SK-N-DZ (cell line): ENCODE measurements at places on chromosomes 5 and 9.

DNA sequence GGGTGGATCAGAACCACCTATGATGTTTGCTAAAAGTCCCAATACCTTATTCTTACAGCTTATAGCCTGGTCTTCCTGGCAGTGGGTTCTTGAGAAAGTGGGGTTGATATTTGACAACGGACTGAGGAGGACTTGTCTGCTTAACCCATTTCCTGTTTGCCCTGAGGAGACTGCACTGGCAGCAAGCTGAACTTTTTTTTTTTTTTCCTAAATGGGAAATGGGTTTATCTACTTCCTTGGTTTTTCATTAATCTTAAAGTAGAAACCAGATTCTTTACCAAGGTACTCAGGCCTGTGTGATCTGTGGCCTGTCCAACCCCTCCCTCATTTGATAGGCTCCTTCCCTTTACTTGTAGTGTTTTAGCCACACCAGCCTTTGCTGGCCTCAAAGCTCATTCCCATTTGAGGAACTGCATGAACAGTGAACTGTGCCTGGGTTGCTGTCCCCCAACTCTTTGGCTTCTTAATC, 47.1 kb downstream of the C9orf57 start:
- no peak for DNase-seq

- no peak for DNase-seq
Observed at GRCh38 chr5:156826150-156826549, 23.9 kb upstream of the PPP1R2B start.

GRCh38 chr9:18922161-18922885, 110.7 kb downstream of the SAXO1 start:
- no peak for DNase-seq

DNA sequence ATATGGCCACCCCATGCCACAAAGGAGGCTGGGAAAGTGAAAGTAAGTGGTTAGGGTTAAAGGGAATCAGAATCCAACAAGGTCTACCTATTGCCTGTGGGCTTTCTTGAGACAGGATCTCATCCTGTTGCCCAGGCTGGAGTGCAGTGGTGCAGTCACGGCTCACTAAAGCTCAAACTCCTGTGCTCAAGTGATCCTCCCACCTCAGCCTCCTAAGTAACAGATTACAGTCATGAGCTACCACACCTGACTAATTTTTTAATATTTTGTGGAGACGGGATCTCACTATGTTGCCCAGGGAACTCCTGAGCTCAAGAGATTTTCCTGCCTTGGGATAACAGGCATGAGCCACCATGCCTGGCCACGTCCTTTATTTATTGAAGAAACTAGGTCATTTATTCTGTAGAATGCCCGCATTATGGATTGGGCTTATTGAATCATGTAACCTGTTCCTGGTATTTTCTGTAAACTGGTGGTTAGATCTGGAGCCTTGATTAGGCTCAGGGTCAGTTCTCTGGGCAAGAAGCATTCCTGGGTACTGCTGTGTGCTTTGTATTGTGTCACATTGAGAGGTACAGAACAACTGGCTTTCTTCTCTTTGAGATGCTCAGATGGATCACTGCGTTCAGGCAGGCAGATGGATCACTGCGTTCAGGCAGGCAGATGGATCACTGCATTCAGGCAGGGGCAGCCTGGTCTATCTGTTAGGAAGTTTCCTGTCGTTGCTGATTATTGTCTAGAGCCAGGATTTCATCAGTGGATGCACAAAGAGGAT, 41.6 kb downstream of the ERGIC1 start:
- peak; percentile 27 for DNase-seq

DNA sequence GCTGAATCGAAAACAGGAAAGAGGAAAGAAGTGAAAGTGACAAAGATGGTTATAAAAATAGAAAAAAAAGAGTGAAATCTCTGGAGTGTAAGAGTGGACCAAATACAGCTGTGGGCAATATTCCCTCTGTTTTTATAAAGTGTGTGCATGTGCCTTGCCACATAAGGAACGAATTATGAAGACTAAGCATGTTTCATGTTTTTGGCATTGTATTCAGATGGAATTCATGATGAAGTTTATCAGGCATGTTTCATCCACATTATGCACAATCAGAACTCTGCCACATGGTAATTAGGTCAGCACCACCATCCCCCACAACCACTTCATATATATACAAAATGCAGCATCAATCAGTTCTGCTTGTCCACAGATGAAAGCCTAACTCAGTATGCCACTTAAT, 348.0 kb downstream of the ZNF608 start:
- DNase-seq = no peak

DNA sequence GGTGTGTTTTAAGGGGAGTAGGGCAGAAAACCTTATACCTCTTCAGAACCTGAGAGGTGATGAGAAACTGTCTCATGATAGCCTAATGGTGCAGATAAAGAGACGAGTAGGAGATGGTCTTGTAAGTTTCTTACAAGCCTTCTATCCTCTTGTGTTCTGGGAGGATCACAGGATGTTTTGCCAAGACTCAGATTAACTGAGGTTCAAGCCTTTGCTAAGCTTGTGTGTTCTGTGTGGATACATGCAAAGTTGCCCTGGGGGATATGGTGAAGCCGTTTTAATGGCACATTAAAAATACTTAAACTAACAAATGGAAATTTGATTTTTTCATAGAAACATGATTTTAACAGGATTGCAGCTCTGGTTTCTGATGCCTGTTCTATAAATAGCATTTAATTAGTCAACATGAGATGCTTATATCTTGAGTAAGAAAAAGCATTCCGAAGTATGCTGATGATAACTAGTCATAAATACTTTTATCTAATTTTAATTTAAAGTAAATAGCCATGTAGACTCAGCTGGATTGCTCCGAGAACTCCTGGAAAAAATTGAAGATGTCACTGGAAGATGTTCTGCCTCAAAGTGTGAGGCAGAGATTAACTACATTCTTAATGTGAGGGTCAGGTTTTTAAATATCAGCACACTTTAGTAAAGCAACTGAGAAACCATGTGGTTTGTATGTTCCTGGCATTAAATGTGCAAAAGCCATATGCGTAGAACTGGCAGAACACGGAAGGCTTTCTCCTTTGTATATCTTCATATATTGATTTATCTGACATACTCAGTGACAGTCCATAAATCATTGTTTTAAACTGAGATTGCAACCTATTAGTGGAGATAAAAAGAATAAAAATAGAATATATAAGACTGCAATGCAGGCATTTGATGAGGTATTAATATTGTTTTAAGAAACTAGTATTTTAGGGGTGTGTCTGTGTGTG, 53.7 kb downstream of the IPO11 start:
- DNase-seq = no peak

DNA sequence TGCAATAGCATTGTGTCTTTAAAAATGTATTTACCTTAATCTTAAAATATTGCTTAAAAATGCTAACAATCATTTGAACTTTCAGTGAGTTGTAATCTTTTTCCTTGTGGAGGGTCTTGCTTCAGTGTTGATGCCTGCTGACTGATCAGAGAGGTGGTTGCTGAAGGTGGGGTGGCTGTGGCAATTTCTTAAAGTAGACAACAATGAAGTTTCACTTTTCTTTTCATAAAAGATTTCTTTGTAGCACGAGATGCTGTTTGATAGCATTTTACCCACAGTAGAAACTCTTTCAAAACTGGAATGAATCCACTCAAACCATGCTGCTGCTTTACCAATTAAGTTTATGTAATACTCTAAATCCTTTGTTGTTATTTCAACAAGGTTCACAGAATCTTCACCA, 50.8 kb downstream of the NR3C1 start:
- no peak for DNase-seq

DNA sequence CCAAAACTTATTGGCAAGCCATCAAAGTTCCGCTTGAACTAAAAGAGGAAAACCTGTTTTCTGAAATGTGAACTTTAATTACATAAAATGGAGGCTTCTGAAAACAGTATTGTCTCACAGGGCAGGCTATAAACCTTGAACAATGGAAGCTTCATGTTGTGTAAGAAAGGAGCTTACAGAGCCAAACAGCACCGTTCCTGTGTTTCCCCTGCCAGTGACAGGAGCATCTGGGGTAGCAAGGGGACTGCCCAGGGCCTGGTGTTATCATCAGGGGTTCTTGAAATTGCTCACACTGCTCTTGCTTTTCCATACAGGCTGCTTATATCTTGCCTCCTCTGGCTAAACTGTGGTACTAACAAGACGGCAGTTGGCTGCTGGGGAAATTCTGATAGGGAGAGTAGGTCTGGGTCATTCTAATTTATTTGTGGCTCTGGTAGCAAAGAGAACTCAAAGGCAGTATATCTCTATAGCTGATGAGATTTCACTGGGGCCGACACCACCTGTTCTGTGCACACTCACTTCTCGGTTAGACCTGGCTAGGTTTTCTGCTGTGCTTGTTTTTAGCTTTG, 40.4 kb downstream of the BASP1 start:
- DNase-seq = no peak

- DNase-seq = no peak
Observed at GRCh38 chr5:99034336-99034735, 105.5 kb upstream of the CHD1 start.

GRCh38 chr5:127643607-127644006, 5.3 kb upstream of the CTXN3 start:
- no peak for DNase-seq

DNA sequence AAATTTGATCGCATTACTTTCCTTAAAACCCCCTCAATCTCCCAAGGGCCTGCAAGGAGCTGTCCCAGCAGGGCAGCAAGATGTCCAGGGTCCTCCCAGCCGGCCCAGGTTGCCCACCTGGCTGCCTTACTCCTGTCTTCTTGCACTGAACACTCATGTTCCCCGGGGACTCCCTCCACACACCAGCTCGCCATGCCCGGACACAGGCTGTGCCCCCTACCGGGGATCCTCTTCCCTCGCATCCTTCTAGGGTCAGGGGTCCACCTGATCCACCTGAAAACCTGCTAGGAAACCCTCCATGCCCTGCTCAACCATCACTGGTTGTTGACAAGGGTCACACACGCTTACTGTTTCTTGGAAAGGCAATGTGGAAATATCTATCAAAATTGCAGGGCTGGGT, 172.0 kb upstream of the MSX2 start:
- DNase-seq = peak; percentile 22

- DNase-seq = no peak
Observed at GRCh38 chr5:179923436-179923835, 15.7 kb upstream of the TBC1D9B start.

DNA sequence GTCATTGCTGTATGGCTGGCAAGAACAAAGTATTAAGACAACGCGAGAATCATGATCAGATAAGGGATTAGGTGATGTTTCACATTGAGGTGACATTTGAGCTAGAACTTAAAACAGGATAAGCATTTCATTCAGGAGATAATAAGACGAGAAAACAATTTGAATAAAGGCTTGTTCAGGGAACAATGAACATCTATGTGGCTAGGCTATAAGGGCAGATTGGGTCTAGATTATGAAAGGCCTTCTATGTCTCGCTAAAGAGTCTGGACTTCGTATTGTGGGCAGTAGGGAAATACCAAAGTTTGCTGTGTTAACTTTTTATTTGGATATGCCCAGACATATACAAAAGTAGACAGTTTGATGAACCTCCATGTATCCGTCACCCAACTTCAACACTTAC, 6.9 kb downstream of the MRPL22 start:
- no peak for DNase-seq

GRCh38 chr9:97629156-97629555, 4.0 kb downstream of the TSTD2 start:
- DNase-seq = no peak

DNA sequence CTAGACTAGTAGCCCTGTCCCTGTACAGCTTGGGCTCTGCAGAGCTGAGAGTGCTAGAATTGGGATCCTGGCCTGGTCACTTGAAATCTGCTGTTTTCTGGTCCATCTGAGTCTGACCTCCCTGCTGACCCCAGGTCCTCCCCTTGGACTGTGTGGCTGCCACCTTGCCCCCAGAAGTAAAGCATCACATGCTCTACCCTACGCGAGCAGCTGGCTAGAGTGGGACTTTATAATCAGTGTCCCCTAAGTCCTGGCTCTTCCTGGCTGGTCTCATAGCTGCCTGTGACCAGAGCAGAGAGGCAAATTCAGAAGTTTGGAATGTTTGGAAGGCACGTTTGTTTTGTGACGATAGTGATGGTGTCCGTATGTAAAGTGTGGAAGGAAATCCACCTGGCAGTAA, 81.0 kb downstream of the ARHGEF28 start:
- DNase-seq = no peak

- DNase-seq = no peak
Observed at GRCh38 chr9:91056486-91056885, 254.9 kb downstream of the SYK start.

GRCh38 chr9:99004115-99004514, 60.4 kb downstream of the COL15A1 start:
- DNase-seq = no peak

DNA sequence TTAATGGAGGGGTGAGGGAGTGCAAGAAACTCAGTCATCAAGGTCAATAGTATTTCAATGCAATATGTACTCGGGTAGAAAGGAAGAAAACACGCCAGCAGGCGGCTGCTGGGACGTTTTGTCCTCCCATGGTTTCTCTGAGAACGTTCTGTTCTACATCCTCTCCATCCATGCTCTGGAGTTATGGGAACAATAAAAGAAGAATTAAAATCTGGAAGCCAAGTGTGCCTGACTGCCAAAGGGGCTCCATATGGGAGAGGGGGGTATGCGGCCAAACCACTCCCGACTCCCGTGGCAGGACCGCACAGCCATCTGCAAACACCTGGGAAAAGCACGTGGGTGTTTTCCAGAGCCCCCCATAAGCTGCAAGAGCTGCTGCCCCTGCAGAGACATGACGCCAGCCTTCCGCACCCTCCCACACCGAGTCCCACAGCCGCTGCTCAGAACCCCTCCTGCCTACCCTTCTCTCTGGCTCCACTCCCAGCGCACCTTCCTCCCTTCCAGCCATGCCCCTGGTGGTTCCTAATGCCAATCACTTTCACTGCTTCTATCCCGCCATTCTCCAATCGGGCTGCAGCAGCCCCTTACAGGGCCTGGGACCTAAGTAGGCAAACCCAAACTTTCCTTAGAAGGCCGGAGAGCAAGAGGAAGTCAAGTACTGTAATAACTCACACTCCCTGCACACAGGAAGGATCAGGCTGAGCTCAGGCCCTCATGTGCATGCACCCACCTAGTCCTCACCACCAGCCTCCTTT, 241.6 kb downstream of the SYK start:
- no peak for DNase-seq

- no peak for DNase-seq
Observed at GRCh38 chr5:181052672-181053487, 12.8 kb downstream of the BTNL9 start.

DNA sequence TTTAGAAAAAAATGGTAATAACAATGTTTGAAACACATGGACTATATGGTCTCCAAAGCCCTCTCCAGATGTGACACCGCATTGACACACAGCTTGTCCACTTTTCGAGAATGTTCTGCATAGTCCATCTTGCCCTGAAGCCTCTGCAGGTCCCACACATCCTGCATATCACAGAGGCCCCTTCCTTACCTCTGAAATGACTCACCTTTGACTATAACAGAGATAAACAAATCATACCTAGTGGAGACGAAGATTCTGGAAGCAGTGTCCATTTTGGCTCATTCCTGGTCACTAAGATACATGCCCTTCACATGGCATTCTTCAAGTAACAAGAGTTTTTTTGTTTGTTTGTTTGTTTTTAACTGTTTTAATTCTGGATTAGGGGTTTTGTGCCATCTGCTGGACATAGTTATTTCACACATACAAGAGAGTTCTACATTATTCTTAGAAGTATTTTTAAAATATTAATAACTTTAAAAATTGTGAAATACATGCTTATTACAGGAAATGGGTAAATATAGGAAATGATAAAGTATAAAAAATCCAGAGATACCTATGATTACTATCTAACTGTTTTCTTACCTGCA, 5.1 kb downstream of the ARL14EPL start:
- no peak for DNase-seq

GRCh38 chr9:28155067-28155466, 581.8 kb upstream of the C9orf72 start:
- DNase-seq = no peak
